Frontal cortex (tissue), 4 donors: ENCODE measurements at places on chromosomes 7 and 10.
A peak's percentile ranks its signal among the peaks of the same experiment; 100 is the strongest.

DNA sequence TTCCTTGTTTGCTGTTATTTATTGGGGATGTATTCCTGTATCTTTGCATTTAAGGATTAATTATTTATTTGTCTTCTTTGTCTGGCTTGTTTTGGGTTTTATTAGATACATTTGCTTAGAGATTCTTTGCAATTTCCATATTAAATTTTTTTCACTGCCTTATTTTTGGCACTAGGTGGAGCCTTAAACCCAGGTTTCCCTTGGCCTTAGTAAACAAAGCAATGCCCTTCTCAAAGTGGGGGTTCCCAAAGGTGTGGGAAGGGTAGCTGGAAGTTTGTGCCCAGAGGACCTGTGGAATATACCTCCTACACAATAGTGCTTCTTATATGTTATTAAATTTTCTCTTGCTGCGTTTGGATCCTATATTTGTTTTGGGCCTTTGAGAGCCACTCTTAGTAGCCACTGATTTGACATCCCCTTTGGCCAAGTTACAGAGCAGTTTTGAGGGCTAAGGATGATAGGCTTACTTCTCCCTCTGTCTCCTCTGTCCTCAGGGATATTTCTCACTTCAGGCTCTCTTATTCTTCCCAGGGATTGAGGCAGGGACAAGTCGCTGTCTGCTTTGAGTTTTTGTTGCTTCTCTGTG is 162.3 kb downstream of the ITGB1 start:
- DNase-seq: peak; percentile 6

DNA sequence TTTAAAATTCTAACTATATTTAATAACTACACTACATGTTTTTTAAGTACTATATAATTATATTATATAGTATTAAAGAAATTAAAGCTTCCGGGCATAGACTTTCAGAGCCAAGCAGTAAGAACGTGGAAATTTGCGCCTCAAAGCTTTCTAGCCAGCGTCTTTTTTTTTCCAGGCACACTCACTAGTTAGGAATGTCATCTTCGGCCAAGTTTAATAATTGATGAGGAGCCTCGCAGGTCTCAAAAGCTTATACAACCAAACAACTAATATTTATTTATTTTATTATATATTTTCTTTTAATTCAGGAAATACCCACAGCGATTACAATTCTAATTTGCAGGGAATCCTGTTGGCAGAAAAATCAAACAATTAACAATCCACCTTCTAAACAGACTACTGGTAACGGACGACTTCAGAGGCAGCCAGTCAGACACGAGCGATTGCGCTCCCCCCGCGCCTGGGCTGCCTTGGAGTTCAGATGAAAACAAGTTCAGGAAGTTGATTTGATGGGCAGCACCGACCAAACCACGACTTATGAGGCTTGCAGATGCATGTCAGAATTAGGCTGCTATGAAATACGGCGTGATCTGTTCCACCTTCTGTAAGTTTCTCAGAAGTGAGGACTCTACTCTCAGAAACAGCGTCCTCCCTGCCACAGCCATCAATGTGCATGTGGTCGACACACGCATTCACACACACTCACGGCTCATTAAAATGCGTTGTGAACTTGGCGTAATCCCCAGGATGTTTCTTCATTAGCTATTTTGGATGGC is 431.8 kb upstream of the MGMT start:
- DNase-seq: no peak

- DNase-seq: no peak
These were observed 92.5 kb upstream of the PITRM1 start for GRCh38 chr10:3265088-3265487.

GRCh38 chr10:89339875-89340274 is 12.1 kb downstream of the IFIT3 start:
- no peak for DNase-seq

- no peak for DNase-seq
These were observed 158.1 kb upstream of the PHF14 start for GRCh38 chr7:10815546-10815945.

- DNase-seq: peak; percentile 11
These were observed 247.3 kb downstream of the SEMA3A start for GRCh38 chr7:83947260-83947659.

- peak; percentile 47 for DNase-seq
These were observed 272.3 kb downstream of the TRIL start for GRCh38 chr7:28685644-28686417.

DNA sequence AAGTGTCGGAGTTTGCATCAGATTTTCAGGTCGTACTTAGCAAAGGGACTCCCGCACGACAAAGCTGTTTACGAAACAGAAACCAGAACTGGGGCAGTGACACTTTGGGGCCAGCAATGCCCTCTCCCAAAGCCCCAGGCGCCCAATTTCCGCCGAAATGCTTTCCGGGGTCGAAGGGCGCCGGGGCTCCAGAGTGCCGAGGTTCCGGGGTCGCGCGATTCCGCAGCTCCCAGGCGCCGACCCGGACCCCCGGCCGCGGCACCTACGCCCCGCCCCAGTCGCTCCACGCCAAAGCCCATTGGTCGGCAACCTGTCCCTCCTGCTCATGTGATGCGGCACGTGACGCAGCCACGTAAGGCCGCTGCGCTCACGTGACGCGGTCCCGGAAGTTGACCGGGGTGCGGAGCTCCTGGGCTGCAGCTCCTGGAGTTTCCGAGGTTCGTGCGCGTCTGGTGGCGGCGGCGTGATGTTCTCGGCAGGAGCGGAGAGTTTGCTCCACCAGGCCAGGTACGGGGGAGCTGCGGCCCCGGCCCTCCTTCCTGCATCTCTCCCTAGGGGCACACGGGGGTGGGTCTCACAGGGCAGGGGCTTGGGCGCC is at the start of gene AP5Z1:
Gene AP5Z1, plus strand, starts transcription at position 374 of the 598 bp plus-strand sequence. Its CDS starts 93 bp downstream, at position 467.
- DNase-seq: peak; percentile 99

- DNase-seq: no peak
These were observed 207.7 kb downstream of the TPK1 start for GRCh38 chr7:144628176-144628575.

- no peak for DNase-seq
These were observed 210.3 kb upstream of the GPR26 start for GRCh38 chr10:123455861-123456260.

- DNase-seq: no peak
These were observed 27.0 kb downstream of the DLD start for GRCh38 chr7:107917763-107918651.

DNA sequence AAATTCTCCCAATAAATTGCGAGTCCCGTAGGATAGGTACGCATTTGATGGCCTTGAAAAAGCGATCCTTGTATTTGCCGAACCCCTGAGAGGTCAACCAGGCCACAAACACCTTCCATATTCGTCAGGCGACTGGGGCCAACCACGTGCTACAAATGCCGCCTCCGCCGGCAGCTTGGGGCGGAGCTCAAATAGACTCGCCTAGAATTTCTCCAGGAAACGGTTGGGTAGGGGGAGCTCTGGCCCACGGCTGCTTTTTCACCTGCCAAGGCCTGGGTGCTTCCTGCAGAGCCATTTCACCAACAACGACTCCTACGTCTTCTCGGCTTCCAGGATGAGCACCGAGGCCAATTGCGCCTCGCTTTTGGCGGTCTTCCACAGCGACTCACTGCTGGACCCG is 53.4 kb upstream of the KIF5B start:
- DNase-seq: no peak

DNA sequence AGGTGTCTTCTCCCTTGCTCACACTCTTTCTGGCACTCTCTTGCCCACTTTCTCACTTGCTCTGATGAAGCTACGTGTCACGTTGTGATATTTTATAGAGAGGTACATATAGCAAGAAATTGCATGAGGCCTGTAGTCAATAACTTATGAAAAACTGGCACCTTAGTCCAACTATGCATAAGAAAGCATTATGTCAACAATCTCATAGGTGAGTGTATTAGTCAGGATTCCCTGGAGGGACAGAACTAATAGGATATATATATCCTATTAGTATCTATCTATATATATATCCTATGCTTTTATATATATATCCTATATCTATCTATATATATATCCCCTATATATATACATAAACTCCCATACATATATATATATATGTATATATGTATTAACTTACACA is 18.8 kb upstream of the MDFIC start:
- no peak for DNase-seq

- DNase-seq: no peak
These were observed 2.7 kb upstream of the ARHGAP22 start for GRCh38 chr10:48607356-48608278.

DNA sequence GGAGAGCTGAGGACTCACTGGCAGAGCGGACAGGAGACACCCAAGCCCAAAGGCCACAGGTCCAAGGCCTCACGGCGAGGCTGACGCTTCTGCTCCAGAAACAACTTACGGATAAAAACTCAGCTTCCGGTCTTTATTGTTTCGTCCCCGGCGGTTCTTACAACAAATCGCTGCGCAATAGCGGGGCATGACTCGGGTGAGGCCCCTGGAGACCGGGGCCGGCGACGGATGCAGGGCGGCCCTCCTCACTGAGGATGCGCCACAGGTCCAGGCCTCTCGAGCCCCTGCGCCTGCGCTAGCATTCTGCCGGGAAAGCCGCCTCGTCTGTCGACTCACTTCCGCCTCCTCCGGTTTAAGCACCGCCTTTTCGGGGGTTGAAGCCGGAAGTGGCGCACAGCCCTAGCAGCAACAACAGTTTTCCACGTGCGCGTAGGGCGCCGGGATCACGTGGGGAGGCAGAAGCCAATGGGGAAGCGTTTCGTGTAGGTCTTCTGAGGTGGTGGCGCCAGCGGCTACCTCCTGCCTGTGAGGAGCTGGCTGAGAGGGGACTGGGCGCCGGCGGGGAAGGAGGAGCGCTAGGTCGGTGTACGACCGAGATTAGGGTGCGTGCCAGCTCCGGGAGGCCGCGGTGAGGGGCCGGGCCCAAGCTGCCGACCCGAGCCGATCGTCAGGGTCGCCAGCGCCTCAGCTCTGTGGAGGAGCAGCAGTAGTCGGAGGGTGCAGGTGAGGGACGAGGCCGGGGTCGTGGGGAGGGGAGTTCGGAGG is at the start of the genes DNAJB9 and THAP5:
Gene DNAJB9, plus strand, starts transcription at position 494 of the 765 bp plus-strand sequence. CDS start 1,853 bp downstream, outside the sequence.
Gene THAP5, minus strand, starts transcription at position 326 of the 765 bp plus-strand sequence. Its CDS starts 137 bp downstream, at position 189.
- DNase-seq: peak; percentile 96

- no peak for DNase-seq
These were observed 144.4 kb upstream of the CELF2 start for GRCh38 chr10:10873289-10873688.

DNA sequence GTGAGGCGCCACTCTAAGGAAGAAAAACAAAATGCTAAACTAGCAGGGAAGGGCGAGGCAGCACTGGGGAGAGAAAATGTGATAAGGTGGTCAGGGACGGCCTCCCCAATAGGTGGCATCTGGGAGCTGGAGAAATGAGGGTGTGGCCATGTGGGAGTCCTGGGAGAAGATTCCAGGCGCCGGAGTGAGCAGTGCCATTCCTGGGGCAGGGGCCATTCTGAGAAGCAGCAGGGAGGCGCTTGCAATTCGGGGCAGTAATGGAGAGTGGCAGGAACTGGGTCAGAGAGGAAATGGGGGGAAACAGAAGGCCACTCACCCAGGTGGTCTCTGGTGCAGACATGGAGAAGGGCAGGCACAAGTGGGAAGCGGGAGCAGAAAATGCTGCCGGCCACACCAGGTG is 61.8 kb upstream of the LRRC18 start:
- DNase-seq: no peak

- no peak for DNase-seq
These were observed 332.7 kb upstream of the MAGI2 start for GRCh38 chr7:79786187-79786586.

DNA sequence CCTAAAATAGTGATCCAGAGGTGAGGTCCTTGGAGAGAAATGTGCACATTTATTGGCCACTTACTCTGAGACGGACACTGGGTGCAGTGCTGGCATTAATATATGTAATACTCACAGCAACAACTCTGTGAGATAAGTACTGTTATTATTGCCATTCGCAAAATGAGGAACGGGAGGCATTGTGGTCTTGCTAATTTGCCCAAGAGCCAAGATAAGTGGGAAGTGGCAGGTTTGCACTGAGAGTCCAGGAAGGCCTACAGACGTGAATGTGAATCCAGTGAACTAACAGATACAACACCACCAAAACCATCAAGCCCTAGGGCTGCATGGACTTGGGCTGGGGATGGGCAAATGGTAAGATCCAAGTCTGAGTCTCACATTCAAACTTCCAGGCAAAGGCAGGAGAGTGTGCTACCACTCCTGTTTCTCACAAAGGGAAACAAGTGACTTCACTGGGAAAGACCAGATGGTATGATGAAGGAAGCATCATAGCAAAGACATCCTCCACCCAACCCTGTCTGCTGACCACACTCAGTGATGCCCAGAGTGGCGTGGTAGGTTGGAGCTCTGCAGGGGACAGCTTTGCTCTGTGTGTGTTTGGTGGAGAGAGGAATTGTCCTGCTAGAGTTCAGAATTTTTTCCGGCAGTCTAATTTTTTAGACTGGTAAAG is 19.2 kb downstream of the TMEM273 start:
- DNase-seq: no peak

DNA sequence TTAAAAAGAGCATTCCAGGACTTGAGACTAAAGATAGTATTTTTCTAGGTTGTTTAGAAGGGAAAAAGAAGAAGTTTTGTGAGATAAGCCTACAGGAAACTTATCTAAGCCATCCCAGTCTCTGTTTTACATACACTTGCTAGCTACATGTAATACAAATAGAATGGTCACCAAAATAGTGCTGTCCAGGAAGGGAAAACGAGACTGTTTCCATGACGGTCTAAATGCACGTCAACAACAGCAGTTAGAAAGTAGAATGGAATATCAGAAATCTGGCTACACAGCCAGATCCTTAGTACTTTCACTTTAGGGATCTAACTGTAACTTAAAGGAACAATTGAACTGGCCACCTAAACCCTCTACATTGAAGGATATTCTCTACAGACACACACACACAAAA is 117.6 kb downstream of the TSPAN12 start:
- no peak for DNase-seq

GRCh38 chr10:87844837-87845623 is 18.3 kb downstream of the KLLN start:
- DNase-seq: no peak

DNA sequence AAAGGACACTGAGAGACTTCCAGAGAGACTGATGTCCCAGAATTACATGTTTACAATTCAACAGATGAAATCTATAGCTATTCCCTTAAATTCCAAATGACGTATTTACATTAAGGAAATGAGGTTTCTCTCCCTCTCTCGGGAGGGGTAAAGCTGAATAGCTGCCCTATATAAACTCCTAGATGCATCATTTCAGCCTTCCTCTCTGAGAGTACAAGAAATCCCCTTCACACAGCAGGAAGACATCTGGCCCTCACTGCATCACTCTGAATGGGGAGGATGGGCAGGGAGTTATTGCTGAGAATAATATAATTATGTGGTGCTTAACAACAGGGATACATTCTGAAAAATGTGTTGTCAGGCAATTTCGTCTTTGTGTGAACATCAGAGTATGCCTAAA is 11.0 kb downstream of the POT1 start:
- no peak for DNase-seq

- no peak for DNase-seq
These were observed 20.8 kb upstream of the NMT2 start for GRCh38 chr10:15189133-15189885.

GRCh38 chr7:1175597-1175966 is 15.6 kb upstream of the ZFAND2A start:
- DNase-seq: no peak

GRCh38 chr7:1697499-1698125 is 27.5 kb downstream of the ELFN1 start:
- no peak for DNase-seq

- no peak for DNase-seq
These were observed 352.8 kb upstream of the PODXL start for GRCh38 chr7:131909151-131909768.
